ENCODE measurements at places on chromosomes 3 and 15.

- no peak for DNase-seq
These were observed 75.0 kb downstream of the MEGF11 start for GRCh38 chr15:66178531-66178910.

GRCh38 chr3:97515076-97515475 lies 249.5 kb upstream of the ARL6 start:
- no peak for DNase-seq

DNA sequence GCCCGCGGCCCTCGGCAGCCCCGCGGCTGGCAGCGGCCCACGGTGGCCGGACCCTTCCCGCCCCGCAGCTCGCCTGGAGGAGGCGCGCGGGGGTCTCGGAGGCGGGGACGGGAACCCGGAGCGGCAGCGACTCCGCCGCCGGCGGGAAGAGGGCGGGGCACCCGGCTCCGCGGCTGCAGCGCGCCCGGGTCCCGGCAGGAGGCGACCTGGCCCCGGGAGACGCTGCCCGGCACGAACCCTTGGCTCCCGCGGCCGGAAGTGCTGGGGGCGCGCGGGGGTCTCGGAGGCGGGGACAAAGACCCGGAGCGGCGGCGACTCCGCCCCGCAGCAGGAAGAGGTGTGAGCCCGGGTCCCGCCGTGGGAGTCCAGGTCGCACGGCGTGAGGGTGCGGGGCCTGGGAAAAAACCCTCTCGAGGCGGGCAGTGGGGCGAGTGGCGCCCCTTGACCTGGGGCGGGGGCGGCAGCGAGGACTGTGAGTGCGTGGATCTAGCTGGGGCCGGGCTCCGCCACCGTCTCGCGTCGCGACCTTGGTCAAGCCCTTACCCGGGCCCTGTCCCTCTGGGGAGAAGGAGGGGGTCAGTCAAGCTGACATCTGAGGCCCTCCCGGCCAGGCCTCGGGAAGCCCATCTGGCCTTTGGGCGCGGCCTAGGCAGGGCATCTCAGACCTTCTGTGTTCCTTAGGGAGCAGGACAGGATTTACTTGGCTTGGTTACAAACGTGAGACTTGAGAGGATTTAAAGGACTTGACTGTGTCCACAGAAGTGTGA lies at the start of gene CIB2:
Gene CIB2, minus strand, starts transcription at position 151 of the 767 bp plus-strand sequence. CDS start 230 bp downstream, outside the sequence.
- DNase-seq = peak; percentile 96

DNA sequence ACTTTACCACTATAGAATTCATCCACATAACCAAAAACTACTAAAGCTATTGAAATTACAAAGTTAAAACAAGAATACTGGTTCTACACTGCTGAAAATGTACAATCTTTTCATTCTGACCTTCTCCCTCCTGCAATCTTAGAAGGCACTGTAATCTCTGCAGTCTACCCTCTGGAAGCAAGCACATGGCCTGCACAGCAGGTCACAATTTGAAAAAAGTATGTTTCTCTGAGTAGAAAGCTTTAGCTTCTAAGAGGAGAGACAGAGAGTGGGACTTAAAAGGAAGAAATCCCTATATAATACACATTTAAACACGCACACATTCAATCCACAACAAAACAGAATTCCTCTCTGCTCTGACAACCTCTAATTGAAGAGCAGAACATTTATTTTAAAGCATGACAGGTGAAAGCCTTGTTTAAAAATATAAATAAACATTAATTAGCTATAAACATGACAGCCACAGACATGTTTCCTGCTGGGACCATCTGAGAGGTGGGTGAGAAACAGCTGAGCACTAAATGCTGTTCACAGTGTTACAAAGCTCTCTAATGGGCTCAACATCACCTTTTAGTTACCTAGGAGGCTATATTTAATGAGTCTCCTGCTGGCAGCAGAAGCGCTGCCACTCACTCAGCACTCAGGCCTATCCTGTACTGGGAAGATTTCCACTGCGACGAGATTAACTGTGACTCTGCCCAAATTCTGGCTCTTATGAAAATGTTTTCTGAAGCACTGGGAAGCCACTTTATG lies 447.4 kb downstream of the AGBL1 start:
- no peak for DNase-seq

DNA sequence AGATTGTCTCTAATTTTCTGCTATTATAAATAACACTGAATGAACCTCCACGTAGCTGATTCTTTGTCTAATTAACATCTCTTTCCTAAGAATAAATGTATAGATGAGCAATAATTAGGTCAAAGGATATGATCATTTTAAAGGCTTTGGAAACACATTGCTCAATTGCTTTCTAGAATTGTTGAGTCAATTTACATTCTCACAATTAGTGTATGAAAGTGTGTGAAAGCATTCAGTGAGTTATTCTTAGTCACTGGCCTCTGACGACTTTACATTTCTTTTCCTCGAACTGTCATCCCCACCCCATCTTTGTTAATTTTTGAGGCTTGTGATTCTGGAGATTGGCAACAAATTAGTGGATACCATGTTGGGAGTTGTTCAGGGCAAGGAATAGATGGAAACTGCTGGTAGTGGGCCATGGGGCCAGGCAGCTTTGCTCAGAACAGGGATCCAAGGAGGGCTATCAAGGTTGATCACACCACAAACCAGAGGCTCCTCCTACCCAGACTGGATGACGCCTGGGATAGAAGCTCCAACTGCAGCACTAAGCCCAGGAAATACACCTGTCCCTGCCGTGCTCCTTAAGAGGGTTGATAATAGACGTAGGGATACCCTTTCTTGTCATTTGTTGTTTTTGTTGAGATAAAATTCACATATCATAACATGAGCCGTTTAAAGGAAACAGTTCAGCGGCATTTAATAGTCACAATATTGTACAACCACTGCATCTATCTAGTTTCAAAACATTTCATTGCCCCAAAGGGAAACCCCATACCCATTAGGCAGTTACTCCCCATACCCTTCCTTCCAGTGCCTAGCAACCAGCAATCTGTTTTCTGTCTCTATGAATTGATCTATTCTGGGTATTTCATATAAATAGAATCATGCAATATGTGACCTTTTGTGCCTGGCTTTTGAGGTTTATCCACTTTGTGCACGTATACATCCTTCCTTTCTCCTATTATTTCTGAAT lies 27.9 kb downstream of the EIF1B start:
- DNase-seq = no peak

DNA sequence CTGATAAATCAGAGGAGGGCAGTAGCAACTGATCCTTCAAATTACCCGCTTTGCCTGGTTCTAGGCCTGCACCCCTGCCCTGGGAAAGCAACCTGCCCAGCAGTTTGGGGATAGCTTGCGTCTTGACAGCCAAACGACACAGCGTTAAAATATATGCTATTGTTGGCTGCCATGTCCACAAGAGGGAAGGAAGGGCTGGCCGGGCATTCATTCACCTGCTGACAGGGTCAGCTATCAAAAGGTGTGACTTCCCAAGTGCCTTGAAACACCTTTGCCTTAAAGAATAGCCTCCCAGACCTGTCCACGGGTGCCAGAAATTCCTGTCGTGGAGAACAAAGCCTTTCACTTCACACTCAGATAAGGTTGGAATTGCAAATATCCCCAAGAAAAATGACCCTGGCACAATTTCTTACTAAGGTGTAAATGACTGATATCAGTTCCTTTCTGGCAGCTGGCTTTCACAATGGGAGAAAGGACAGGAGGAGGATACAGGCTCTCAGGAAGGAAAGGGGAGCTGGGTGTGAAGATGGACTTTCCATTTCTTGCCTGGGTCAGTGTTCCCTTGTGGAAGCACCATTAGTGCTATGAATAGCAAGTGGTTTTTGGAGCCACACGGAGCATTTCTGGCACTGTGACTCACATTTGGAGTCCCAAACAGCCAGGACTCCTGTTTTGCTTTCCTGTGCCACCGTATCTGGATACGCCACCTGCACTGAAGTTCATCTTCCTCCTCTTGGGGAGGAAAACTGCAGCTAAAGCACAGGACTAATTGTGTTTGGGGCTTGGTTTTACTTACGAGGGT lies 19.2 kb downstream of the ALDH1A3 start:
- DNase-seq = no peak

DNA sequence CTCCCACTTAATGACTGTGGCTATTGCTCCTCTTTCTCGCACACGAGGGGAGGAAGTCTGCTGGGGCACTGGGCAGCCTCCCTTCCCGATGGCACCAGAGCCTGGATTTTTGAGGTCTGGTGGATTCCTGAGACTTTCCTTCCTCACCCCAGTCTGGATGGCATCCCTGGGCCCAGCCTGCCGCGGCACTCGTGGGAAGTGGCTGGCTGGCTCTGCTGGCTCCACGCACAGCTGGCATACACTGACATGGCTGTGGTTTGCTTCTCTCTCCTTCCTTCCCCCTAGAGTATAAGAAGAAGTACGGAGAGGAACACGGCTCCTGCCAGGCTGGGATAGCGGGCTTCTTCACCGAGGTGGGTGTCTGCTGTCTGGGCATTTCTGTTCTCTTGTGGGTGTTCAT lies 319.8 kb upstream of the LRRFIP2 start:
- DNase-seq = no peak

GRCh38 chr3:124882816-124883747 lies 4.1 kb downstream of the ITGB5 start:
- no peak for DNase-seq

DNA sequence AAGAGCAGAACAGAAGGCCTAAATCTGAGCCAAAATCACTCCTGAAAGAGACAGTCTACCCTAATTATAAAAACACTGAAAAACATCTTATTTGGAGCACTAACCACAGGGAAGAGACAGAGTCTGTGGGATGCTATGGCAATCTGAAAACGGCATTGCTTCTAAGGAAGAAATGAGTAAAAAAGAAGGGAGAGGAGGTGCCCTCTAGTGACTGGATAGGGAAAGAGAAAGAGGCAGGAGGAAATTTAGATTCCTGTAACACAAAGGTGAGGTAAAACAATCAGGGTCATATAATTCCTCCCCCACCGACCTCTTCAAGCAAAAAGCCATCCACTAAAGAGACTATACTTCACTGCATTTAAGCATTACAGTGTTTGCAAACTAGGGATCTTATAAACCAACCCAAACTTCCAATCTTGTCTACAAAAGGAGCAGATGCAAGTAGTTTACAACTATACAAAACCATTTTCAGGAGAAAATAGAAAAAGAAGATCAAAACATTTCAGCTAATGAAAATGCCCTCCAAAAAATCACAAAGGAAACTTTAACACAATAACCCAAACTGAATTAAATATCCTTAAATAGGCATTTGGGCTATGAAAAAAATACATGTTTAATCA lies 32.6 kb downstream of the HACD2 start:
- peak; percentile 48 for DNase-seq

DNA sequence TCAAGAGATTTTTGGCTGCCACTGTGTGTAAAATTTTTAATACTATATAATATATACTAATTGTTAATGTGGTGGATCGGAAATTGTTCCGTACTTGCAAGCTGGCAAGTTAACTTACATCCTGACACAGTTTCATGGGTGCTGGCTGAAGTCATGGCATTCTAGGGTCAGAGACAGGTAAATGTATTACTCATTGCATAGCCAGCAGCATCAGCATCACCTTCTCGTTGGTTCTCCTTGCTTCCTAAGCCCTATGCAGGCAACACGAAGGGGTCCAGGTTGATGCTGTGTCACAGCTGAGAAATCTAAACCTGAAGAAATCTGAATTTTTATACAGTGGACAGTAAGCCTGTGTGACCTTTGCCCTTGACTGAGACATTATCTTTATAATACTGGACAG lies 162.7 kb downstream of the KLHL25 start:
- no peak for DNase-seq

GRCh38 chr3:27641888-27642601 lies 80.1 kb downstream of the EOMES start:
- DNase-seq = no peak

DNA sequence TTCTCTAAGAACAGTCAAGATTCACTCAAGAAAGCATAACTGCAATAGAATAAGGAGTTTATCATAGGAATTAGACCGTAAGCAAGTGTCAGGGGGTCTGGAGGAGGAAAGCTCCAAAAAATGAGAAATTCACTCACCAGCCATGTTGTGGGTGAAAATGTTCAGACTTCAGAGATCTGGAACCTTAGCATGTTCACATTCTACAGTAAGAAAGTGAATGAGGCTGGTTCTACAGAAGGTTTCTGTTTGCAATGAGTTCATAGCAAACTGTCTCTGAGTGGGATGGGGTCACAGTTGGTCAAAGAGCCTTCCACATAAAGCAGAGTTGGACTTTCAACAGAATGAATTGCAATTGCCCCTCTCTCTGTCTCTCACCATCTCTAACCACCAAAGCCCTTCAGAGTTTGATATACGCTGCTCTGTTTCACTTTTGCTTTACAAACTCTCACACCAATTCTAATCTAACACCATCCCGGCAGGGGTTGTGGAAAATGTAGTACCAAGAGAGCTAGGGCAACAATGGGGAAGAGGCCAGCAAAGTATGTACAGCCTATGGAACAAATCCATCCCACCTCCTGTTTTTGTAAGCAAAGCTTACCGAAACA lies 581.8 kb upstream of the UBE2E2 start:
- no peak for DNase-seq

GRCh38 chr3:128616516-128617269 lies 33.9 kb downstream of the RPN1 start:
- DNase-seq = no peak

- no peak for DNase-seq
These were observed 112.2 kb downstream of the CHL1 start for GRCh38 chr3:308597-309321.

GRCh38 chr15:56394909-56395308 lies 29.7 kb downstream of the TEX9 start:
- DNase-seq = no peak

DNA sequence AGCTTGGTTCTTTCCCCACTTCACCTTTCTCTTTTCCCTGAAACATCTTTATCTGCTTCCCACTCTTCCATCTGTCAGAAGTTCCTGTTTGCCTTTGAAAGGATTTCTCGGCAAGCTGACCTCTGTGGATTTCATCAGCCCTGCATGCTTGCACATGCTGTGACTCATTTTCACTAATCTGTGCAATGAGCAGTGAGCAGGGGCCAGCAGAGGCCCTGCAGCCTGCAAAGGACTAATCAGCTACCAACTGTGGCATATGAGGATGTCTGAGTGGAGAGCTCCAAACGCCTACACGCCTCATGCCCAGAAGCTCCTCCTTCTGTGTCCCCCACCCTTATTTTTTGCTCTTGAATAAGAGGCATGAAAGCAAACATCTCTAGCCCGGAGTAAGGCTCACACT lies 333.0 kb upstream of the SEMA6D start:
- peak; percentile 56 for DNase-seq

- no peak for DNase-seq
These were observed 2.7 kb upstream of the CRELD1 start for GRCh38 chr3:9930804-9931418.

GRCh38 chr15:78684657-78685056 lies 43.6 kb upstream of the CHRNB4 start:
- DNase-seq = no peak

GRCh38 chr3:117954131-117954530 lies 1080.5 kb downstream of the IGSF11 start:
- no peak for DNase-seq

DNA sequence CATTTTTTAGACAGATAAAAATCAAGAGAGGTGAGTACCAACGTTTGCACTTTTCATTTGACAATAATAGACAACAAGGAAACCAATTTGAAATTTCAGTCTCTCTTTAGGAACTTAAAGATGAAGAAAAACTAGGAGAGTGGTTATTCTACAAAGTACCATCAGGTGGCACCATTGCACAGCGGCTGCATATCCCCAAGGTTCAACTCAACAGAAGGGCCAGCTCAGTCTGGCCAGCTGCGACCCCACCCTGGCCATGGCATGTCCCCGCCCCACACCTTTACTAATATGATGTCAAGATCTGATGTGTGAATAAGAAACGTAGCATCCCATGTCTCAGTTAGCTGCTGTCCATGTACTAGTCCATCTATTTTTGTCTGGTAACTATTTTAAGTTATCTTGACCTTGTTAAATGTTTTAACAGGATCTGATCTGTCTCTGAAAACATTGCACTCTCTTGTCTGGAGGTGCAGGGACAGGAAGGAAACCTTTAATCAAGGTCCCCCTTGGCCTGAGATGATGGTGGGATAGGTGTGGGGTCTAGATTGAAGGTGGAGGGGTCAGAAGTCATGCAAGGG lies 35.5 kb upstream of the CGNL1 start:
- peak; percentile 73 for DNase-seq
